ENCODE measurements at places on chromosomes 2 and 18.

GRCh38 chr2:179581605-179582004 lies 279.8 kb downstream of the ZNF385B start:
- DNase-seq, result no peak

- no peak for DNase-seq
Measured at GRCh38 chr2:231321556-231322334, 73.8 kb upstream of the B3GNT7 start.

DNA sequence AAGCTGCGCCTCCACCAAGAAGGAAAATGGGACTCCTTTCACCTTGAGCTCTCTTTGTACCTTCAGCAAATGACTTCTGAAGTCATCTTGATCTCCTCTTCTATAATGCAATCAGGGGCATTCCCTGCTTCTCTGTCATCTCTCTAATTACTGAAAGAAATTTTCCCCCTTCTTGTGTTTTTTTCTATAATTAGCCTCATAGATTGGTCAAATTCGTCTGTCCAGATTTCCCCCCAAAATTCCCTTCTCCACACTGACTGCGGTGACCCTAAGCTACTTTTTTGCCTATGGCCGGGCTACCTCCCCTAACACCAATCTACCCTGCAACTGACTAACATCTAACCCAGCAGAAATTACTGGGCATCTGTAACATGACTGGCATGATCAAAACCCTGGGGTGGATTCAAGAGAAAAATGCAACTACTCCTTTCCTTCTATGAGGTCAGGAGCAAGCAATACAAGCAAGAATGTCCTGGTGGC lies 168.6 kb downstream of the BCL2 start:
- DNase-seq, result no peak

GRCh38 chr2:26619521-26619951 lies 21.6 kb downstream of the CIB4 start:
- no peak for DNase-seq

DNA sequence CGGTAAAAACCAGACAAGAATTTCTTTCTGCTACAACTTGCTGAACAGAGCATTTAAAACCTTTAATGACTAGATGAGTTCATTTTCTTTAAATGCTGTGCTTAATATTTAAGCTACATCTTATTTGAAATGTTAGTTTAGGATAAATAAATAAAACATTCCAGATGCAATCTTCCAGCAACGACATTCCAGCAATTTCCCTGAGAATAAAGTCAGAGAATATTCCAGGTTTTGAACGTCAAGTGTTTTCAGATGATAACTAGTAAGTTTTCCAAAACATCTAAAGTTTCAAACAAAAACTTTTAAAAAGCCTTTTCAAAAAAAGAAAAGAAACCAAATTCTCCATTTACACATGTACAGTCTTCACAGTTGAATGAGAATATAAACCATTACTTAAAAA lies 104.8 kb downstream of the PPP1R1C start:
- DNase-seq, result no peak

GRCh38 chr2:212692466-212692865 lies 153.9 kb upstream of the ERBB4 start:
- DNase-seq, result no peak

- DNase-seq, result no peak
Measured at GRCh38 chr2:112345030-112346027, 69.9 kb downstream of the ZC3H6 start.
